ENCODE measurements at places on chromosomes 5 and 9.

- no peak for DNase-seq
Measured at GRCh38 chr9:3743901-3744413, 218.2 kb upstream of the RFX3 start.

DNA sequence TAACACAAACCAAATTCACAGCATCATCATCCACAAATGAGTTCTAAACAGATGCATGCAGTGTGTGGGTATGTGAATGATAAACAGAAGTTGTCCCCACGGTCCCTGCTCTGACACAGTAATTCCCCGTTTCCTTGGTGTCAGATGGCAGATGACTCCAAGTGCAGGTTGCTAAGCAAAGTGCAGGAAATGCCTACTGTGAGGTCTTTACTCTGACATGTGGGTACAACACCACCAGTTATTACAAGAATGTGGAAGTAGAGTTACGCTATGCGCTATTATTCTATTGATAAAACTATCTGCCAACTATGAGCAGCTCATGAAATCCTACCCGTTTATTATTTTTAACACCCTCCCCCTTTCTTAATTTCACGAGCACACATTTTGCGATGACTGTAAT lies 448.9 kb downstream of the BNC2 start:
- no peak for DNase-seq

DNA sequence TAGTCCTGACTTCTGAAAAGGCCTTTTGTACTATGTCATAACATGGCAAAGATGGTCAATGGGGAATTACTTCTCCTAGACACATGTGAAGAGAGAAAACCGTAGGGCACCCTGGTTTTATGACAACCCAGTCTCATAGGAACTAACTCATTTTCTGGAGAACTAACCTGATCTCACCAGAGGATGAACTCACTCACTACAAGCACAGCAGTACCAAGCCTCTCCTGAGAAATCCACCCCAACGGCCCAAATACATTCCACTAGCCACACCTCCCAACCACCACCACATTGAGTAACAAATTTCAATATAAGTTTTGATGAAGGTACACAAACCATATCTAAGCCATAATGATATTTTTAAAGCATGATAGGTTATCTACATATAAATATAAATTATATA lies 909.3 kb upstream of the CDH10 start:
- DNase-seq = no peak

DNA sequence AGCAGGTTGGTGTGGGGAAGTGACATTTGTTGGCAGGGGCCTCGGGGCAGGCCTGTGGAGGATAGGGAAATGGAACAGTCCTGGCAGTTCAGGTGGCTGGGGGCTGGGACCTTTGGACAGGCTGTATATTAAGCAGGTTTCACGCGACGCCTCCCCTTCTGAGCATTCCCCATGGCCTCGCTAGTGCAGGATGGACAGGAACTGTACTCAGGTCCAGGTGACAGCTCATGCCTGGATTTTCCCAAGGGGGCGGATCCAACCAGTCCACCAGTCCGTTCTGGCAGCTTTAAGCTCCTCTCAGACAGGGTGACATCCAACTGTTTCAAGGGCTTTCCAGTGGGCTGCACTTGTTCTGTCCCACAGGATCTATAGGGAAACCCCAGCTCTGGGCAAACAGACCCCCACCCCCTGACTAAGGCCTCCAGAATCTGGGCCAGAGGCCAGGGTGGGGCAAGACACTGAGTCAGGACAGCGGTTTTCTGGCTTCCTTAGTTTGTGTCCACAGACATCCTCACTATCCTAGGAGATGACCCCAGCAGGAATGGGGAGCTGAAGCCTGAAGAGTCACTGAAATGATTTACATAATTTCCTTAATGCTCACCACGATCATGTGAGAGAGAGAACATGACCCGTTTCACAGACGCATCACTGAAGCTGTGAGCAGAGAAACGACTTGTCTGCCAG lies 20.9 kb downstream of the CSF2 start:
- peak; percentile 12 for DNase-seq

- DNase-seq = no peak
Measured at GRCh38 chr5:107401470-107402122, 269.1 kb downstream of the EFNA5 start.

DNA sequence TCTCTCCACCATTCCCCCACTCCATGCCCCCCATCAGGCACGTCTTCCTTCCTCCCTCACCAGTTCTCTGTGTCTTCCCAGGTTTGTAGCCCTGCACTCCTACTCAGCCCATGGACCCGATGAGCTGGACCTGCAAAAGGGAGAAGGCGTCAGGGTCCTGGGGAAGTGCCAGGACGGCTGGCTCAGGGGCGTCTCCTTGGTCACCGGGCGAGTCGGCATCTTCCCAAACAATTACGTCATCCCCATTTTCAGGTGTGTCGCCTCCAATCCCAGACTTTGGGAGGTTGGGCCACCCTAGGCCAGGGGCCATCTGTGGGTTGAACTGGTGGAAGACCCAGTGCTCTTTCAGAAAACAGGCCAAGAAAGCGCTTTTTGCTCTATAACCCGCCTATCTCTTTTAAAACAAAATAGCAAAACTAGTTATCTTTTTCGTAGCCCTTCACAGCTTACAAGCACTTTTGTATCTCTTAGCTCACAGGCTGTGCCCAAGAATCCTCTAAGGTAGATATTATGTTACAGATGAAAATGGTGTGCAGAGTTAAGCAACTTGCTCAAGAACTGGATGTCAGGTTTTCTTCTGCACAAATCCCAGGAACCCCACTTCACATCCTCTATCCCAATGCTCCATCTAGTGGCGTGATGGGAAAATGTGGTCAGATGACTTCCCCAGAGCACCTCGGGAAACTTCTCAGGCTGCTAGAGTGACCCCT lies 56.2 kb downstream of the PLAC8L1 start:
- DNase-seq = peak; percentile 65

GRCh38 chr9:82457891-82458290 lies 469.3 kb downstream of the SPATA31D1 start:
- no peak for DNase-seq

DNA sequence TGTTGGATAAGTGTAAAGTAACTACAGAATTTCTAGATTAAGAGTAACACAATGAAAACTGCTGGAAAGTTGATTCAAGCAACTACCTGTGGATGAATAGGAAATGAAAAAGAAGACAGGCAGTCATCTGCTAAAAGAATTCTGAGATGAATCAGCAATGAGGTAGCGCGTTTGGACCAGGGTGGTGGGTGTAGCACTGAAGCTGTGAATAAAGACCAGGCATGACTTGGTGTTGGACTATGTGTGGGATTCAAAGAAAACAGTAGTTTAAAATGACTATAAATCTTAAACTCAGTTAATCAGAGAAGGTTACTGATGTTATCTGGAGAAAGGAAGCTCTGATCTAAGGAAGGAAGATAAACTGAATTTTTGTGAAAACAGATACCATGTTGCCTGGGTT lies 159.8 kb downstream of the FBN2 start:
- no peak for DNase-seq

- DNase-seq = no peak
Measured at GRCh38 chr5:157941616-157942015, 82.7 kb upstream of the CLINT1 start.

GRCh38 chr5:82104872-82105271 lies 133.0 kb downstream of the ATG10 start:
- DNase-seq = no peak

- no peak for DNase-seq
Measured at GRCh38 chr5:117794847-117795246, 1193.5 kb downstream of the DTWD2 start.

DNA sequence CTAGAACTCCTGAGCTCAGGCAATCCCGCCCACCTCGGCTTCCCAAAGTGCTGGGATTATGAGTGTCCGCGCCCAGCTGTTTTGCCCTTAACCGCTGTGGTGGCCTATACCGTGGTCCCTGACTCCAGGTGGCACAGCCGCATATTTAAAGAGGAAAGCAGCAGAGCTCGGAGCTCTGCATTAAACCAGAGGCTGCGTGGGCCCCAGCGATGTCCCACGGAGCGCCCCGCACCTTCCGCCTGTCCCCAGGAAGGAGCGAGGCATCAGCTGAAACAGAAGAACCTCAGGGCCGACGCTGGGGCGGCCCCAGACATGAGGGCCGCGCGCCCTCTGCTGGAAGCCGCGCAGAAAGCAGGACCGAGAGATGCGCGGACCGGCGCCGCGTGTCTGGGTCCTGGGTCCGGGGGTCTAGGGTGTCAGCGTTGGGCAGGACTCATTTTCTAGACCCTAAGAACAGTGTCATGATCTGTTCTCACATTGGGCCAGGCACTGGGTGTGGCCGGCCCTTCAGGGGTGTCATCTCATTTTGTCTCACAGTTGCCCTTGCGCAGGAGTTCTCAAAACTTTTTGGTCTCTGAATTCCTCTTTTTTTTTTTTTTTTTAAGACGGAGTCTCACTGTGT lies 37.7 kb downstream of the LAMC3 start:
- peak; percentile 85 for DNase-seq

DNA sequence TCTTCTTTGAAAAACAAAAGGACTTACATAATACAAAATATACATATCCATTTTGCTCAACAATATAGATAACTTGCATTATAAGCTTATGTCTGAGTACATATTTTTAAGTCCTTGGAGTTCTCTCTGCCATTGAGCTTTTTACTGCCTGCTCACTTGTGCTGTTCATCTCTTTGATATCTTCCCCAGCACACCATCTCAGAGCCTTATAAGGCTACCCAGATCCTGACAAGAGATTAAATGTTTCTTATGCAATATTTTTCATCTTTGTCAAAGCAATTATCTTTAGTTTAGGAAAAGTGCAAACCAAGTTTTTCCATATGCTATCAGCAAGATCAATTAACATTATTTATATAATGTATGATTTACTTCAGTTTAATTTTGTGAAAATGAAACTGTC lies 60.7 kb upstream of the ITGA1 start:
- DNase-seq = no peak

DNA sequence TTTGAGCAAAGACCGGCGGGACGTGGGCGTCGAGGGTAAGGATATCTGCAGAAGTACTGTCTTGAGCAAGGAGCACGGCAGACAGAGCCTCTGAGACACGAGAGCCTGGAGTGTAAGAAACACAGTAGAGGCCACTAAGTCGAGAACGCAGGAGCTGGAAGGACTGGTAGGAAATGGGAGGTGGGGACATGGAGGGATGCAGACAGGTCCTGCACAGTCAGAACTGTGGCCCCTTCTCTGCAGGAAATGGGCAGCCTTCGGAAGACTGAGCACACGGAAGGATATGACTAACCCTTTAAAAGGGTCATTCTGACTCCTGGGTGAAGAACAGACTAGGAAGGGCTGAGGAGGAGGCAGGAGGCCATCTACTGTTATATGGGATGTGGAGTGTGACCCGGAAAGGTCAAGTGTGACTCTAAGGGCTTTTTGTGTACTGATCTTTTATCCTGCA lies 1.4 kb upstream of the CAMSAP1 start:
- peak; percentile 95 for DNase-seq

- no peak for DNase-seq
Measured at GRCh38 chr5:685262-686171, 7.6 kb downstream of the TPPP start.

GRCh38 chr9:114696814-114697544 lies 15.0 kb upstream of the TEX48 start:
- no peak for DNase-seq

DNA sequence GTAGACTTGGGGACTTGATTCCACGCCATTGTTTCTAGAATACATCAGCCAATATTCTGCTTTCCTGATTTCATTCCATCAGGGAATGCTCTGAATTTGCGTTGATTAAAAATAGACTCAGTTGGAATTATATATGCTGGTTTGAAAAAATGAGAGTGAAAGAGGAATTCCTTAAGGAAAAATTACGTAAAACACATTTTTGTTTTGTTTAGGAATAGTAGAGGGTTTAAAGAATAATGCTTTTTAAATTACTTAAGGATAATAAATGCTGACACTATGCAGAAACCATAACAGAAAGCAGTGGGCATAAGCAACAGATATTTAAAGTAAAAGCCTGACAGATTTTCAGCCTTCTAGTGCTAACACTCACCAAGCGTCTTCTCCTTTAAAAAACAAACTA lies 235.0 kb downstream of the ADAMTS6 start:
- DNase-seq = no peak

DNA sequence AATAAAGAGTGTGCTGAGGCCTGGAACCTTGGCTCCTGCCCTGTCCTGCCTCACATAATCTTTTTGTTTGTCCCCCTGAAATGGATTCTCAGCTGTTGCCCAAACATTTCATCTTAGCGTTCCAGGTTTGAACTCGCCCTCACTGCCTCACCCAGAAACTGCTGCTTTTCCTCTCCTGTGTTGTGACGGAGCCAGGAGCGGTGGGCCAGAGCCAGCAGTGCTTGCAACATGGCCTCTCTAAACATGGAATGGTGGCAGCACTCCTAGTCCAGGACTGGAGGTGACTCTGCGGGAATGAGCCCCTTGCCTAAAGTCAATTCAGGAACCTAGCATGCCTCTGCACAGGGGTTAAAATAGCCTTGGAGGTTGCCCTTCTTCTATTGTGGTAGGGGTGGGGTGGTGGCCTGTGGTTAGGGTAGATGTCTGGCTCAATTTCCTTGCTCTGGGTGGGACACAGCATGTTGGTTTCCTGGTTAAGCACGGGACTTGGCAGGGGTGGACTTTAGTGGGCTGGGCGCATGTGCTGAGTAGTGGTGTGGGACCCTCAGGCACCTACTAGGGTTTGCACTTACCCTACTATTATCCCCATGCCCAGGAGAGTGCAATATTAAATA lies 101.6 kb downstream of the SLC25A46 start:
- DNase-seq = no peak

DNA sequence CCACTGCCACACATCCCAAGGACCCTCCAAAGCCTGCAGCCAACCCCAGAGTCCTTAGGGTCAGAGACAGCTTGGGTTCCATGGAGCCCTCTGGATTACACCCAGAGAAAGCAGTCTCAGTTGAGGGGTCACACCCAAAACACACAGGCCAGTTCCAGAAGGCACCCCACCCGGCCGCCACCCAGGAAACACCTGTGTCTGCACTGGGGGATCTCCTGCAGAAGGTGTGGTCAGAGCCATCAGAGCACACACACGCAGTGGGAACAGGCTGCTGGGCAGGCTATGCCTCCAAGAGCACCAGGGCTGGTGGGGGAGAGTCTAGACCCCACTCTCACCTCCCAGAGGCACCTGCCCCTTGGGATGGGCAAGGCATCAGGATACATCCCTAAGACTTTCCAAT lies 27.3 kb downstream of the NIPAL4 start:
- no peak for DNase-seq

DNA sequence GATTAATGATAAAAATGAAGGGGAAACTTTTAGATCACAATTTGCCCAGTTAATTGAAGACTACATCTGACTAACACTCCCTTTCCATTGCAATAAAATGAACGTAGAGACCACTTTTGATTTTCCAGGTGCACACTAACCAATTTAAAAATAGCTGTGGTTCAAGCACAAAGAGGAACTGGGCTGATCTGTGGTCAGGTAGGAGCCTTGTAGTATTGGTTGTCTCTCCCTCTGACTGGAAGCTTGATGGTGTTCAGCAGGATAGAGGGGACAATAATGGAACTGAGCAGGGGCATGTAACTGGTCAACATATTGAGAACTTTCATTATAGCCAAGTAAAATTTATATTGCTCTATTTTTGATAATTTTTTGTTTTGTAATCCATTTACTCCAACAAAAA lies 886.8 kb upstream of the SEMA6A start:
- no peak for DNase-seq

DNA sequence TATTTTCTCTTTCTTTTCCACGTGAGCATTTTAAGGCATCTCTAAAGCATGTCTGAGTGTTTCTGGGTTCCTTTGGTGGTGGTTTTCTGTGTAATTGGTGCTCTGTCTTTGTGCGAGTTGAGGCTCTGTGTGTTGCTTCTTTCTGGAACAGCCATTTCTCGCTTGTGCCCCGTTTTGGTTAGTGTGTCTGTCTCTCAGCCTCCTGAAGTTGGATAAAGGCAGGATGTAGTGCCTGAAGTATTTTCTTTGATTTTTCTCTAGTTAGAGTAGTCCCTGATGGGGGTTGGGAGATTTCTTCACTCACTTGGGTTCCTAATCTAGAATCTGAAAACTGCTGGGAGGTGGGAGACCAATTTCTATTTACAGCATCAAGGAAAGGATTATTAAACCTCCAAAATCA lies 129.7 kb upstream of the TMEM161B start:
- DNase-seq = no peak
